ENCODE measurements at places on chromosomes 12 and 14.
A peak's percentile ranks its signal among the peaks of the same experiment; 100 is the strongest.

DNA sequence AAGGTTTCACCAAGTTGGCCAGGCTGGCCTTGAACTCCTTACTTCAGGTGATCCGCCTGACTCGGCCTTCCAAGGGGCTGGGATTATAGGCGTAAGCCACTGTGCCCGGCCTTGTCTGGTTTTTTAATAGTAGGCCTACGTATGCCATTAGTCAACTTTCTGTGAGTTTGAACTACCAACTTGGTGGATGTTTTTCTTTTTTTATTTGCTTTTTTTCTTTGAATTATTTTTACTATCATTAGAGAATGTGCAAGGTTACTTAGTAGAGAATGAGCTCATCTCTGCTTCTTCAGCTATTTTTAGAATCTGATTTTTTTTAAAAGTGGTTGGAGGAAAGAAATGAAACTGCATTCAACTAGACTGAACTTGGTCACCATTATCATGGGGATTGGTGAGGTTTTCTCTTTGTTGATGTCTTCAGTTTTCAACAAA is 51.4 kb downstream of the HMGA2 start:
- peak; percentile 46 for DNase-seq

GRCh38 chr14:92997343-92998061 is 74.6 kb downstream of the CHGA start:
- no peak for DNase-seq

- DNase-seq: no peak
Measured at GRCh38 chr12:59131462-59131861, 211.2 kb upstream of the LRIG3 start.

DNA sequence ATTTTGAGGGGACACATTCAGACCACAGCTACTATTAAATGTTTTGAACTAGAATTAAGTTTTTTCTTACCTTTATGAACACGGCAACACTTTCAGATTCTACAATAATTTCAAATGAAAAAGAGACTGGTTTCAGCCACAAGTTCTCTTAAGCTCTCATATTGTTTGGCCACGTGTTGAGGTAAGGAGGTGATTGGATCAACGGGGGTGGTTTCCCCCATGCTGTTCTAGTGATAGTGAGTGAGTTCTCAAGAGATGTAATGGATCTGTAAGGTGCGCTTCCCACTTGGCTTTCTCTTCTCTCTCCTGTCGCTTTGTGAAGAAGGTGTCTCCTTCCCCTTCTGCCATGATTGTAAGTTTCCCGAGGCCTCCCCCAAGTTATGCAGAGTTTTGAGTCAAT is 48.9 kb upstream of the DYRK2 start:
- no peak for DNase-seq
